Thoracic aorta (tissue), 2 donors: ENCODE measurements at places on chromosomes 12 and 14.

DNA sequence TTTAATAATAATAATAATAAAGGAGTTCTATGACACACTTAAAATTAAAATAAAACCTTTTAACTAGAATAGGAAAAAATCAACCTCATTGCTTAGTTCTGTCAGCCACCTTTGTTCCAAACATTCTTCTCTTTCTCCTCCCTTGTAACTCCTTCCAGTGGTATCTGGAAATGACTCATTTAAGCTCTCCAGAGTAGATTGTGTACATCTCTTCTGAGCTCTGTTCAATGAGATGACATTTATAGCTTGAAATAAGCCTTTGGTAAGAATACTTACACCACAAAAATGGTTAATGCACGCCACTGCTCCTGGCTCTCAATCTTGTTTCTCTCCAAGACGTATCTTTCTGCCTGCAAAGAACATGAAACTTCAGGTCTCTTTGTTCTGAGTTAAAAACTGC lies 70.3 kb downstream of the STAB2 start:
- no peak for DNase-seq
- no peak overlapping the region for H3K4me3 ChIP-seq
- no peaks in the 10 kb centered on the region for H3K27me3 ChIP-seq
- no peaks in the 10 kb centered on the region for H3K36me3 ChIP-seq
- H3K4me1 ChIP-seq, result no peaks in the 10 kb centered on the region

DNA sequence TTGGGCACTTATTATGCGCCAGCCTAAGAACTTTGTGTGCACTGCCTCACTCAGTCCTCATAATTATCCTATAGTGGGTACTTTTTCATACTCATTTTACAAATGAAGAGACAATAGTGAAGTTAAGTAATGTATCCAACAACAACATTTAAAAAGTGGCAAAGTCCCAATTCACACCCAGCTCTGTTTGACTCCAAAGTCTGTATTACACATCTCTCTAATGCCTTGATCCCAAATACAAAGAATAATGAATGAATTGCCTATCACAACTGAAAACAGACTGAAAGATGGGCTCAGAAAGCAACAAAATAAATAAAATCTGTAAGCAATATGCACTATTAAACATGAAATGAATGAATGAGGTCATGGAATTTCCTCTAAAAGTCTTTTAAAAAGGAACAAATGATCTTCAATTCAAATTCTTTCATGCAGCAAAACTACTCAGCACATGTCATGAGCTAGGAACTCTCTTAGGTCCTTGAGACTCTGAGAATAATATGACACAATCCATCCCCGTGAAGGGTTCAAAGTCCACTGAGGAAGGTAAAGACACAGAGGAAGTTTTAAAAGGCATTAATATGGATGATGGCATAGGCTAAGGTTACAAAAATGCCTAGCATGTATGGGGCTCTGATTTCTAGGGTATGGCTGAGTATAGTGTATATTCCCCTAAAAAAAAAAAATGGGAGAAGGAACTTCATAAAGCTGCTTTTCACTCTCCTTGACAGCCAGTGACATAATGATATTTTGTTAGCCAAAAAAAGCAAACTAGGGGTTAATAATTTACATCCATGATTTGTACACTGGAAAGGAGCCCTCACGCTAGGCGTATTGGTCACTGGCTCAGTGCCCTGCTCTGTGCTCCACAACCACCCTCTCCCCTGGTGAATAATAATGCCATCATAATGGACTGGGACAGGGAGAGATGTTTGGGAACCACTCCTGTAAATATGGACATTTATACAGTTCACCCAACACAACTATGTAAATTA lies 103.4 kb downstream of the SLC2A13 start:
- DNase-seq, result no peak
- H3K27me3 ChIP-seq, result no peaks in the 10 kb centered on the region
- no peaks in the 10 kb centered on the region for H3K4me1 ChIP-seq
- H3K36me3 ChIP-seq, result no peaks in the 10 kb centered on the region

- no peaks in the 10 kb centered on the region for H3K27me3 ChIP-seq
- H3K27ac ChIP-seq, result no peak overlapping the region
- H3K4me3 ChIP-seq, result no peak overlapping the region
- DNase-seq, result no peak
- H3K4me1 ChIP-seq, result no peaks in the 10 kb centered on the region
- no peaks in the 10 kb centered on the region for H3K36me3 ChIP-seq
Observed at GRCh38 chr12:4056910-4057845, 184.0 kb upstream of the PARP11 start.

GRCh38 chr12:109926488-109927210 lies 26.6 kb downstream of the TCHP start:
- H3K27ac ChIP-seq, result no peak overlapping the region
- H3K4me1 ChIP-seq, result no peaks in the 10 kb centered on the region
- H3K4me3 ChIP-seq, result no peak overlapping the region
- no peak for DNase-seq
- H3K36me3 ChIP-seq, result peaks cover 21% of the 10 kb centered on the region
- no peaks in the 10 kb centered on the region for H3K27me3 ChIP-seq

- no peak overlapping the region for H3K27ac ChIP-seq
- peaks cover 18% of the 10 kb centered on the region for H3K4me1 ChIP-seq
- peaks cover 6% of the 10 kb centered on the region for H3K36me3 ChIP-seq
- H3K27me3 ChIP-seq, result no peaks in the 10 kb centered on the region
- no peak for DNase-seq
Observed at GRCh38 chr14:92737206-92737605, 11.2 kb downstream of the LGMN start.

- DNase-seq, result no peak
- no peaks in the 10 kb centered on the region for H3K36me3 ChIP-seq
- peaks cover 1% of the 10 kb centered on the region for H3K4me1 ChIP-seq
Observed at GRCh38 chr12:2364631-2365051, 311.9 kb downstream of the CACNA1C start.

DNA sequence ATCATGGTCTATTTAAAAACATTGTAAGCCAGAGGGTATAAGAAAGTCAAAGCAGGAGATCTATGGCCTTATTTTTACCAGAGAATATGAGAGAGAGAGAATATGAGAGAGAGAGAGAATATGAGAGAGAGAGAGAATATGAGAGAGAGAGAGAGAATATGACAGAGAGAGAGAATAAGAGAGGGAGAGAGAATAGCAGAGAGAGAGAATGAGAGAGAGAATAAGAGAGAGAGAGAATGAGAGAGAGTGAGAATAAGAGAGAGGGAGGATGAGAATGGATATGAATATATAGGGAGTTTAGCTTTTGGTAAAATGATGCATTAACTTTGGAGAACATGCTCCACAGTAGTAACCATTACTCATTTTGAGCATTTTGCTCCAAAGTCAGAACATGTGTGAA lies 48.0 kb upstream of the ALG10B start:
- DNase-seq, result no peak
- no peaks in the 10 kb centered on the region for H3K27me3 ChIP-seq
- no peak overlapping the region for H3K27ac ChIP-seq
- no peak overlapping the region for H3K4me3 ChIP-seq

GRCh38 chr12:6934110-6934509 lies 6.4 kb downstream of the ATN1 start:
- peak overlapping the region; percentile 4 for H3K27ac ChIP-seq
- H3K4me1 ChIP-seq, result peaks cover 72% of the 10 kb centered on the region
- no peak overlapping the region for H3K4me3 ChIP-seq

GRCh38 chr12:86826051-86826450 lies 569.9 kb upstream of the MGAT4C start:
- no peak for DNase-seq
- no peaks in the 10 kb centered on the region for H3K4me1 ChIP-seq
- H3K27ac ChIP-seq, result no peak overlapping the region

- no peaks in the 10 kb centered on the region for H3K4me1 ChIP-seq
- no peak overlapping the region for H3K4me3 ChIP-seq
- no peak overlapping the region for H3K27ac ChIP-seq
- no peak for DNase-seq
- no peaks in the 10 kb centered on the region for H3K36me3 ChIP-seq
- no peaks in the 10 kb centered on the region for H3K27me3 ChIP-seq
Observed at GRCh38 chr14:36845356-36846012, 183.8 kb downstream of the PAX9 start.

DNA sequence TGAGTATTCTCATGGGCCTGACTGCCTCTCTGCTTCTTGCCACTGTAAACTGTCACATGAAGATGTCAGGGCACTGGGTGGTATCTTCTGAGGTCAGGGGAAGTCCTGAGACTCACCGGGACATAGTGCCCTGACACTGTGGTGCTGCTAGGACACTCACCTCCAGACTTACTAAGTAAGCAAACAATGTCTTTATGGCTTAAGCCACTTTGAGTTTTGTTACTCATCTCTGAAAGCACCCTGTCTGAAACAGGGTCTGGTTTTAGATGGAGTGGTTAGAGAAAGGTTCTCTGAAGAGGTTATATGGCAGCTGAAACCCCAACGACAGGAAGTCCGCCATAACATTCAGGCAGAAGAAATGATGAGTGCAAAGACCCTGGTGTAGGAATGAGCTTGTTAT lies 22.7 kb downstream of the GPR19 start:
- H3K27ac ChIP-seq, result no peak overlapping the region
- H3K4me3 ChIP-seq, result no peak overlapping the region
- DNase-seq, result no peak
- H3K27me3 ChIP-seq, result no peaks in the 10 kb centered on the region
